ENCODE measurements at places on chromosomes 12 and 14. TPM values are rescaled to one million over a fixed set of nuclear protein-coding genes. Genes with fewer than 3 reads are reported as not detected.

DNA sequence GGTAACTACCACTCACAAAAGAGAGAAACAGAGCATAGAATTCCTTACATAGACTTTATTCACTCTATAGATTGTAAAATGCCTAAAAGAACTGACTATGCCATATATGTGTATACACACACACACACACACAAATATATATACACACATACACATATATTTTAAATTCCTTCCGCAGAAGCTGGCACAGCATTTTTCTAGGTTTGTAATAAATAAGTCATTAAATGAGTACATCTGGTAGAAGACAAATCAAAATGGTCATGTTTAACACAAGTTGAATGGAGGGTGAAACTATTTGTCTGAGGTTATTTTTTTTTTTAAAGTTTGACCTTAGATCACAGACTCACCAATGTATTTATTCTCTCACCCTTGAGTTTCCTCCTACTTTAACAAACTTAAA lies 58.2 kb downstream of the CCER1 start:
- DNase-seq = no peak

Gene AMDHD1
- 2.0 TPM for total RNA-seq

Gene C12orf50
- 0.09 TPM for total RNA-seq

- no peak for DNase-seq
Measured at GRCh38 chr12:116302166-116303058, 24.9 kb upstream of the MED13L start.

Data from T-cell (primary cell).